ENCODE measurements at places on chromosomes 4 and X. TPM values are rescaled to one million over a fixed set of nuclear protein-coding genes. Genes with fewer than 3 reads are reported as not detected.

DNA sequence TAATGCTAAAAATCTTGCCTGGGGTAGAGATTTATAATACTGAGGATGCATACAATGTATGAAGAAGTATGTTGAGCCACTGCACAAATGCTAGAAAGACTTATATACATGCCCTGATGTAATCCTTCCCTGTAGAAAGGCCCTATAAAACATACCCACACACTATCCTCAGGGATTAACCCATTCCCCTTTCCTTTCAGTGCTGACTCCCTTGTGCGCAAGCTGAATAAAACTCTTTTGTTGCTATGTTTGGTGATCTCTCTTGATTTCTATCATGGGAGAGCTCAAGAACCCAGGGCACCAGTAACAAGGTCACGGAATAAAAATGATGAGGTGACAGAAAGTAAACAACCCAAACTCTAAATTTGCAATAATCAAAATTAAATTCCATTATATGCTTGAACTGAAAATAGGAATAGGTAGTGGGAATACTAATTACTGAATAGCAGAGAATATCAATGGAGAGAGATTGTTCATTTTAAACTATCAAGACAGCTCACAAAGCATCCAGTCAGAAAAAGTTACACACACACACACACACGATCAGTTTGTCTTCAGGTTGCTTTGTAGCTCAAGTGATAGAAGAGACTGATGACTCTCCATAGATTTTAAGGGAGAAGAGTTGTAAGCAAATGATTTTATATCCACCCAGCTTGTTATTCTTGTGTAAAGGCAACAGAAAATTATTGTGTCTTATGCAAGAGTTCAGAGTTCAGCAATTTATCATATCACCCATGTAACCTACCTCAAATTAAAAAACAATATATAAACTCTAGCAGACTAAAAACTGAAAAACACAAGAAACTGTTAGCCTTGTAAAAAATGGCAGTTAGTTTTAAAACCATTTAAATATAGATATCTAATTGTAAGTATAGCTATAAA, 14.8 kb downstream of the TIGD2 start:
- DNase-seq = no peak

GRCh38 chr4:172104539-172104938, 291.3 kb downstream of the GALNTL6 start:
- no peak for DNase-seq

UGT2A1 gene
- not detected for total RNA-seq

DNA sequence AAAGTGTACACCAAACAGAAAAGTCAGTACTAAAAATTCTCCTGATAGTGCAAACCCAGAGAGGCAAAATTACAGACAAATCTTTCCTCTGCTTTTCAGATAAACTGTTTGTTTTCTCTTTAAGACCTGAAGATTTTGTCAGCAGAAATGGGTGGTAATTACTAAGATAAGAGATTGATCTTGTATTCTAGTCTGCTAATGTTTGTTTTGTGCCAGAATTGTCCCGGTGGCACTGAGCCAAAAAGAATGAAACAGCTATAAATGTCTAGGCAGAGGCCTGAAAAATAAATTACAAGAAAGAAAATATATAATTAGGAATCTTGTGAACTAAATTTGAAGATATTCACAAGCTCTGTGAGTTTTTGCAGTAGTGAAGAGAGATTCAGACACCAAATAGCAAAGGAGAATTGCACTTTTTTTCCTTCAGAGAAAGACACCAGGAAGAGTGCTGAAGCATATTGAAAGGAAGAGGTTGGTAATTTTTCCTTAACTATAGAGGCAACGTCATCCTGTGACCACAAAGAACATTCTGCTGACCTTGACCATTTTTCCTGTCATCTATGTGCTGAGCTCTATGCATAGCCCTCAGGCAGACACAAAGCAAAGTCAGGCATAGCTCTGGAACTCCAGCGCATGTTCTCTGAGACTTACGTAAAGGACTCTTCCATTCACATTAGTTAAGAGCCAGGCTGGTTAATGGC, 314.5 kb upstream of the RASGEF1B start:
- DNase-seq = no peak

SORCS2 gene
- total RNA-seq = 1.2 TPM

ARSJ gene
- total RNA-seq = 0.89 TPM

DNA sequence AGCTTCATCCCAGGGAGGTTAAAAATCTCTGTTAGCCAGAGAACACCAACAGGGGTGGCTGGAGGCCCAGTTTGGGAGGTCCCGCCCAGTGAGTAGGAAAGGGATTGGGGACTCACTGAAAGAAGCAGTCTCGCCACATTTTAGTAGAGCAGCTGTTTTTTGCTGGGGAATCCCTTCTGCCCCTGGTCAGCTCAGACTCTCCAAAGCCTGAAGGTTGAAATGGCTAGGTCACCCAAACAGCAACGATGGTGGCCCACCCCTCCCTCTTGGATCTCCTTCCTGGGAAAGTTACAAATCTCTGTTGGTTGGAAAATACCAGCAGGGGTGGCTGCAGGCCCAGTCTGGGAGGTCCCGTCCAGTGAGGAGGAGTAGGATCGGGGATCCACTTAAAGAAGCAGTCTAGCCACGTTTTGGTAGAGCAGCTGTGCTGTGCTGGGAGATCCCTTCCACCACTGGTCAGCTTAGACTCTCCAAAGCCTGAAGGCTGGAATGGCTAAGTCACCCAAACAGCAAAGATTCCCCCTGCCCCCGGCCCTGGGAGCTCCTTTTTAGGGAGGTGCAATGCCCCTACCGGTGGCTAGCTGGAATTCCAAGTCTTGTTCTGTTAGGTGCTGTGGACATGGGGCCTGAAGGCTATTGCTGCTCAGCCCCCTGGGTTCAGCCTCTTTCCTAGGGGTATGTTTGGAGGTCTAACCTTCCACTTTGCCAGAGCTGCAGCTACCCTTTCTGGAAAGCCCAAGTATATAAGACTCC, 40.0 kb upstream of the TEX13A start:
- DNase-seq = no peak

GRCh38 chr4:101294597-101294996, 52.7 kb downstream of the PPP3CA start:
- no peak for DNase-seq

CENPVL1 gene
- 1.3 TPM for total RNA-seq

DNA sequence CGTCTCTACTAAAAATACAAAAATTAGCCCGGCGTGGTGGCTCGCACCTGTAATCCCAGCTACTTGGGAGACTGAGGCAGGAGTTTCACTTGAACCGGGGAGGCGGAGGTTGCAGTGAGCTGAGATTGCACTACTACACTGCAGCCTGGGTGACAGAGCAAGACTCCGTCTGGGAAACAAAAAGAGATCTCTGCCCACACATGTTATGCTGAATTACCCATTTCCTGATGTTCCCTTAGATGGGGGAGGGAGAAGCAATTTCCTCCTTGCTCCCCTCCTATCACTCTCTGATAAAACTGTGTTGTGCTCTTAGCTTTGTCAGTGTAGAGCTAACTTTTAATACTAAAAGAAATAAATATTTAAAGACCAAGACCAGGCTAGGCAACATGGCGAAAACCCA, 102.5 kb downstream of the LARP7 start:
- DNase-seq = no peak

- DNase-seq = no peak
Measured at GRCh38 chr4:3673176-3673575, 93.0 kb upstream of the ADRA2C start.
